ENCODE measurements at places on chromosomes 1 and 21.

DNA sequence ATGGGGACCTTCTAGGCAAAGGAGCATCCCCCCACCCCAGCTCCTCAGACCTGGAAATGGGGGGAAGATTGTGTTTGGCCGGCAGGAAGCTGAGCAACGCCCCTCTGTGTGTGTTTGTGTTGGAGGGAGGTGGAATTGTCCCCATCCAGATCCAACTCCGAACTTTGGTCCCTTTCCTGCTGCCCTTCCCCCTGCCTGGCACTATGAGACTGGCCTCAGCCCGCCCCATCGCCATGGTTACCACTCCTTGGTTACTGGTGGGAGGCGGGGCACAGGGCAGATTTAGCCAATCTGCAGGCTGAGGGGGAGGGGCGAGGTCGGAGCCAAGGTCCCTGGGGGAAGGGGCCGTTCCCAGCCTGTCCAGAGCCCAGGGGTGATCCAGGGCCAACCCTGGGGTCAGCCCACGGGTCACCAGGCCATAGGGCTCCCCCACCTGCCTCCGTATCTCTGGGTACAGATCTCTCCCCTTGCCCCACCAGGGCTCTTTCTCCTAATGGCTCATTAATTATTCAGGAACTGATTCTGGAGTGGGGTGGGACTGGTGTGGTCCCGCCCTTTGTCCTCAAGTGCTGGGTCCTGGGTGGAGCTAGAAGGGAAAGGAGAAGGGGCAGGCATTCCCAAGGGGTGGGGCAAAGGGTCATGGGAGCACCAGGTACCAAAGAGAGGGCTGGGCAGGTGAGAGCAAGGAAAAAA lies 15.2 kb downstream of the PTPRF start:
- DNase-seq = no peak

DNA sequence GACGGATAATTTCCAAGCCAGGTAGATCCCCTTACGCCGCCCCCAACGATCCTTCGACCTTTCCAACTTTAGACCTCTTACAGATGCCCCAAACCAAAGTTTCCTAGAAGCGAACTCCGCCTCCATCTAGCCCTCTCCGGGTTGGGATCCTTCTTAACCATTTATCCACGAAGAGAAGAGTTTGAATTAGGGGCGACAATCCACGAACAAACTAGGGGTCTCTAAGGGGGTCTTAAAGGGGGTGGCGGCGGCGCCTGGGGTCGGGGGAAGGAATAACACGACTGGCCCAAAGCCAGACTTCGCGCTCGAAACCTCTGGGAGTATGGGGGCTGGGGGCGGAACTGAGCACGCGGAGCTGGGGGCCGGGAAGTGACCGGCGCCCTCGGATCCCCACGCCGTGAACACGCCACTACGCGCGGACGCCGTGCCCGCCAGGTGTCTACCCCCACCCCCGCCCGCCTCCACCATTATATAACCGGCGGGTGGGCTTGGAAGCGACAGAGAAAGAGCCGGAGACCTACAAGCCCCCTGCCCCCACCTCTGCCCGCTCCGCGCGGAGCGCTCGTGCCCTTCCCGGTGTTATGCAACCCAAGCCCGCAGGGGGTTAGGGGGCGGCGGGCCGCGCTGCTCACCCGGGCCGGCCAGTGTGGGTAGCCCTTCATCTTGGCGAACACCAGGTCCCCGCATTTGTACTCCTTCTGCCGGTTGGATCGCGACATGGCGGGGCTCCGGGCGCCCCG lies 594 bp downstream of the HDGF start:
- no peak for DNase-seq

DNA sequence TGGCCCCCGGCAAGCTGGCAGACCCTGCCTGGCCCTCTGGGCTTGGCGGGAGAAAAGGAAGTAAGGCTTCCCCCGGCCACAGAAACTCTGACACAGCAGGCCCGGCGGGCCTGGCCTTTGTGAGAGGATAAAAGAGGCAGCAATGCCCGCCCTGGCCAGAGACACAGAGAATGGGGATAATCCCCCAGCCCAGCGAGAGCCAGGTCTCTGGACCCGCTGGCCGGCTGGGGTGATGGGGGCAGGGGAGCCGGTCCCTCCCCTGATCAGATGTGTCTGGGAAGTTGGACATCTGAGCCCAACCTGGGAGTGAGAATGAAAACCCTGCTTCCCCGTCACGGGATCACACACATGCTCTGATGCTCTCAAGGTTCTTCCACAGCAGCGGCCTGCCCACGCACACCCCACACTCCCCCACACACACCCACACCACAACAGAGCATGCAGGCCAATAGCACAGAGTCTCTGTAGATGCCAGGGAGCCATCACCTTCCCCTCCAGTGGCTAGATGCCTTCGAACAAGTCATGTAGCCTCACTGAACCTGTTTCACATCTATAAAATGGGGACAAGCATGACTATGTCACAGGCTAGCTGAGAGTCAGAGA lies 4.2 kb downstream of the RSPO1 start:
- DNase-seq = no peak

- DNase-seq = no peak
Measured at GRCh38 chr1:21246905-21247642, 43.2 kb downstream of the ECE1 start.

DNA sequence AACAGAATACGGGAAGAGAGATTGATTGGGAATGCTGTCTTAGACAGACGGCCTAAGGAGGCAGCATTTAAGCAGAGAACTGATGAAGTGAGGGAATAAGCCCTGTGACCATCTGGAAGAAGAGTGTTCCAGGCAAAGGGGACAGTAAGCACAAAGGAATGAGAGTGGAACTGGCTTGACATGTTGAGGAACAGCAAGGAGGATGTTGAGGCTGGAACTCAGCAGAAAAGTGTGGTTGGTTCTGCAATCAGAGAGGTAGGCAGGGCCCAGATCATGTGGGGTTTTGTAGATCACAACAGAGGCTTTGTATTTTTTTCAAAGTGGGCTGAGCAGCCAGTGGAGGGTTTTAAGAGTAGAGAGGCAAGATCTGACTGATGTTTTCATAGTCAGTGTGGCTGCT lies 157.4 kb downstream of the DNM3 start:
- DNase-seq = no peak

DNA sequence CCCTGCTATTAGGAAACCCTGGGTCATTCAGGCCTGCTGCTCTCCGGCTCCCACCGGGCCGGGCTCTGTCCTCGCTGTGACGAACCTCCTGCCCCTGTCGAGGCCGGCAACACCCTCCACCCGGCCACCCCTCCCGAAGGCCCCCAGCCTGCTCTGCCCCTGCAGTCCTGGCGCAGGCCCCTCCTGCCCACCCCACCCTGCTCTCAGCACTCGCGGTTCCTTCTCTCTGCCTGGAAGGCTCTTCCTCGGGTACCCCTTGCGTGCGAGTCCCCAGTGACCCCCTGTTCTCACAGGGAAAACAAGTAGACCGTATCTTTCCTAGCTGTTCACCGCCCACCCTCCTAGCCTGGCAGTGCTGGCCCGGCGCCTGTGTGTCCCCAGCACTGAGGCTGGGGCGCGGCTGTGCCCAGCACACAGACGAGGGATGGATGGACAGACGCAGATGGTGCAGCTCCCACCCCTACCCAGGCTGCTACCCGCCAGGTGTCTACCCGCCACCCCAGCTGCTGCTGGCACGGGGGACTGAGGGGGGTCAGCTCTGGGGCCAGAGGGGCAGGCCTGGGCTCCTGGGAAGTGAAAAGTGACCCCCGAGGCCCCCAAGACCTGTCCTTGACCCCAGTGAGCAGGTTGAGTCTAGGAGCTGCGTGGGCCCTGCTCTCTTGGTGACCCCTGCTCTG lies 3.1 kb upstream of the VWA1 start:
- no peak for DNase-seq

- no peak for DNase-seq
Measured at GRCh38 chr1:21552715-21553114, 43.5 kb downstream of the ALPL start.

DNA sequence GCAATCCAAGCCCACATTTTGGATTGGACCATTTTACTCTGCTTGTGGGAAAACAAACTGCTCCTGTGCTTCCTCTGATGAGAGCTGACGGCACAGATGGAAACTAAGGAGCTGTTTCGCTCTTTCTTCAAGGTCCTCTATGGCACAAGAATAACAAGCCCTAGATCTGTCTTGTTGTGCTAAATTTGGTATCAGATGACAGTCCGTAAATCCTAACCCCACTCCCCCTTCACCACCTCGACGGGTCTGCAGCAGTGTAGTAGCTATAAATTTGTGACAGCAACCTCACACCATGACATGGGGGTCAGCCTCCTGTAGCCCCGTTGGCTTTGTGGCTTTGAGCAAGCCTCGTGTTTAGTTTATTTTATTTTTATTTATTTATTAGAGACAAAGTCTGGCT lies 85.9 kb downstream of the ADSS2 start:
- DNase-seq = no peak

DNA sequence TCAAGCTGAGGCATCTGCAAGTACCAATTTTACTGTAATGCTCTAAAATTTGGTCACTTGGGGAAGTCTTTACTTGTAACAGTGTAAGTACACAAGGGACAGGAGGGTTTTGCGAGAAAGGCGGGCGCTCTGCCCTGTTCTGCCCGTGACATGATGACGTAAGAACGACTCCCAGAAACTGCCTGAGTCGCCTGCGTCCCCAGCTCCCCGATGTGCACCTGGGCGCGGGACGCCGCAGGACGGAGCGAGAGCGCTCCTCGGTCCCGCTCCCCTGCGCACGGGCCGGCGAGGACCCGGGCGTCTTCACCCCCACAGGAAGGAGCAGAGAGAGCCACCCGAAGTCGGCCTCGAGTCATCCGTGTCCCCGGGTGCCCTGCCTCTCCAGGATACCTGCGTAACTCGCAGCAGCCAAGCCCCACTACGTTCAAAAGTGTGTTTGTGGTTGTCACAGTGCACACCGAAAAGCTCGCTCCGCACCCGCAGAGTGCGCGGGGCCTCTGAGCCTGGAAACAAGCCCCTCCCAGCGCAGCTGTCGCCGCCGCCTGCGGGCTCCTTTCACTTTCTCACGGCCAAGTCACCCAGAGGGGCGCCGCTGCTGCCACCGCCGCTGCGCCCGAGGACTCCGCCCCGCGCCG lies 3.3 kb upstream of the ZBTB18 start:
- no peak for DNase-seq
